Hepatocyte (in vitro differentiated cells): ENCODE measurements at places on chromosomes 3 and 15. TPM values are rescaled to one million over a fixed set of nuclear protein-coding genes. Genes with fewer than 3 reads are reported as not detected.
A peak's percentile ranks its signal among the peaks of the same experiment; 100 is the strongest.

GRCh38 chr15:100133001-100133400, 208.8 kb downstream of the ADAMTS17 start:
- H3K36me3 ChIP-seq, result no peaks in the 10 kb centered on the region
- H3K4me1 ChIP-seq, result no peaks in the 10 kb centered on the region
- no peak overlapping the region for H3K27ac ChIP-seq
- no peak for DNase-seq

DNA sequence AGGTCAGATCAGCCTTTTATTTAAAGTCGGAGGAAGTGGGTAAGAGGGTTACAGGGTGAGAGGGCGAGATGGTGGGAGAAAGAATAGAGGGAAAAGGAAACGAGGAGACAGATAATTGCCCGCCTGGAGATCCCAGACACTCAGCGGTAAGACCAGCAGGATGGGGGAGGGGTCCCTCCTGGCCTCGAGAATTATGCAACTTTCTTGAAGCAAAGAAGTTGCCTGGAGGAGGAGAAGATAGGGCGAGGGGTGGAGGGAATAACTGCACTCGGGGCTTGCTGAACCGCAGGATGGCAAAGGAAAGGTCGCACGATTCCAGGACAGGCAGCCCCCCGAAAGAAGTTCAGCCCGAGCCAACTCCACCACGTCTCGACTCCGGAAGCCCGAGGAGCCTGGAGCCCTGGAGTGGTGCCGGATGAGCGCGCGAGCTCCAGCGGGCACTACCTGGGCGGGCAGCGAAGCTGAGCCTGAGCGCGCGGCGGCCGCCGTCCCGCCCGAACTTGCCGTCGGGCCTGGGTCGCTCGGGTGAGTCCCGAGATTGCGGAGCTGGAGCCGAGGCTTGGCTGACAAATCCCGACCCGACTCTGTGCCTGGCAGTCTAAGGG, 402 bp downstream of the WWTR1 start:
- peak; percentile 80 for DNase-seq
- peak overlapping the region; percentile 99 for H3K27ac ChIP-seq
- peak overlapping the region; percentile 79 for H3K4me3 ChIP-seq

DNA sequence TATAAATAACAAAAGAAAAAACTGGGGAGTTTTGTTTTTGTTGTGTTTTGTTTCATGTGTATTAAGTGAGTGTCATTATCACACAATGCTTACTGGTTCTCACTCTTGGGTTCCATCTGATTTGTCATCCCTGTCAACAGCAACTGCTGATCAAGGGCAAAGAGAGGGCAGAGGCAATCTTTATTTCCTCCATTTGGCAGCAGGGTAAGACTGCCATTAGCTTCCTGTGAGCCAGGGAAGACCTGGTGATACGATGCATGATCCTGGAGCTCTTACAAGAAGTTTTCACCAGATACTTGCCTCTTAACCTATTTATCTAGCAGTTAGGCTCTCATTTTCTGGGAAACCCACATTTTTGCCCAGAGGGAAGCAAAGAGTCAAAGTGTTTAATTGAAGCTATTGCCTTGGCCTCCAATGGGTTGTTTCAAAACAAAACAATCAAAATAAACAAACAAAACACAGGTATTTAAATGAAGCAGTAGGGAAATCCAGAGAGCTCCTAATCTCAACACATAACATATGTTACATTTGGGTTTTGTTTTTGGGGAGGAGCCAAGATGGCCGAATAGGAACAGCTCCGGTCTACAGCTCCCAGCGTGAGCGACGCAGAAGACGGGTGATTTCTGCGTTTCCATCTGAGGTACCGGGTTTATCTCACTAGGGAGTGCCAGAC, 529.8 kb downstream of the MAGI1 start:
- H3K4me3 ChIP-seq, result no peak overlapping the region
- no peaks in the 10 kb centered on the region for H3K27me3 ChIP-seq
- peak overlapping the region; percentile 51 for H3K27ac ChIP-seq
- no peaks in the 10 kb centered on the region for H3K36me3 ChIP-seq

- H3K36me3 ChIP-seq, result no peaks in the 10 kb centered on the region
- no peaks in the 10 kb centered on the region for H3K4me1 ChIP-seq
- no peaks in the 10 kb centered on the region for H3K27me3 ChIP-seq
- H3K4me3 ChIP-seq, result no peak overlapping the region
Observed at GRCh38 chr3:121918779-121919483, 24.7 kb downstream of the SLC15A2 start.

- peak overlapping the region; percentile 47 for H3K4me3 ChIP-seq
- peak overlapping the region; percentile 97 for H3K27ac ChIP-seq
- H3K27me3 ChIP-seq, result no peaks in the 10 kb centered on the region
- peak; percentile 30 for DNase-seq
- peaks cover 24% of the 10 kb centered on the region for H3K4me1 ChIP-seq
- H3K36me3 ChIP-seq, result no peaks in the 10 kb centered on the region
Observed at GRCh38 chr3:125375950-125376679, 990 bp upstream of the ZNF148 start.

DNA sequence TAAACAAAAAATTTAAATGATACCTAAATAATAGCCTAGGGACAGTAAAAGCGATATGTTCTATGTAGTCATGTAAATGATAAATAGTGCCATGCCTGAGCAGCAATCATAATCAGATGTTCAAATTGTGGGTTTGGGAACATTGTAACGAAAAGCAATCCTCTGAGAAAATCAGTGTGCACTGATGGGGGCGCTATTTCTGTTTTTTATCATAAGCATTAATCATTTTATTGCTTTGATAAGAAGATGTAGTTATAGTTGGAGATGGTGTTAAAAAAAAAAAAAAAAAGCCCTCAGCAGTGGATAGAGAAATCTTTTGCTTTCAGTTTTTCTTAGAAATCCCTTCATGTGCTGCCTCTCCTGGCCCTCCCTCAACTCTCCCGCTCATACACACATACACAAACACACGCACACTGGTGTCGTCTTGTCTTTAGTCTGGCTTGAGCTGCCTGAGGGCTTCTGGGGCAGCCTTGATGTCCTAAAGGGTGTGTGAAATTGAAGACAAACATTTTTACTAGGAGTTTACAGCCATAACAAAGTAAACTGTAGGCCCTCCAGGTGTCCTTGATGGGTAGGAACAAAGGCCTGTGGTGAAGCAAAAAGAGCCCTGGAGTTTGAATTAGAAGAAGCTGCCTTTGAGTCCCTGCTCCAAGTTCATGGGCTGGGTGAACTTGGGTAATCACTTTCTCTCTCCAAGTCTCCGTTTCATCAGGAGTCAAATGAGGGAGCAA, 428.1 kb downstream of the SOX2 start:
- no peaks in the 10 kb centered on the region for H3K4me1 ChIP-seq
- no peak overlapping the region for H3K4me3 ChIP-seq
- no peak overlapping the region for H3K27ac ChIP-seq
- DNase-seq, result peak; percentile 8

DNA sequence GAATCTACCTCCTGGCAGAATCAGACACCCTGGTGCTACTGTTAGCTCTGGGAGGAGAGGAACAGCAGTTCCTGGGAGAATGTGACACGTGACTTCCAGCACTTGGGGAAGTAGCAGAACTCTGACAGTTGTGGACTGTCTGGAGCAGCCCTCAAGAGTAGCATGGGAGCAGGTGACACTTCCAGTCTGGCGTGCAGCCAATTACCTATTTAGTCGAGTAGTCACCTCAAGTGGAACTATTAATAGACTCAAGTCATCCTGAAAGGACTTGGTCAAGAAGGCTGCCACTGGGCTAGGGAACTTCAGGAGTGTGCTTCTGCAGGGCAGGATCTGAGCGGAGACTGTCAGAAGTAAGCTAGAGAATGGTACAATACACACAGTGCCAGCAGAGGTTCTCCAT, 62.3 kb downstream of the MTHFS start:
- no peak overlapping the region for H3K27ac ChIP-seq
- H3K4me3 ChIP-seq, result no peak overlapping the region

GRCh38 chr3:149619136-149619535, 38.7 kb downstream of the WWTR1 start:
- H3K4me1 ChIP-seq, result peaks cover 12% of the 10 kb centered on the region
- no peak overlapping the region for H3K4me3 ChIP-seq
- H3K36me3 ChIP-seq, result no peaks in the 10 kb centered on the region

NR1I2 gene
- total RNA-seq, result 7.0 and 7.1 TPM in 2 replicates

KCNMB2 gene
- 0.52 and 2.4 TPM in 2 replicates for total RNA-seq

SLC28A1 gene
- total RNA-seq, result 2.7 and 3.0 TPM in 2 replicates

LRRC31 gene
- total RNA-seq, result 6.1 and 6.5 TPM in 2 replicates
